ENCODE measurements at places on chromosomes 6 and 20.

- DNase-seq: peak; percentile 43
Observed at GRCh38 chr6:151370509-151371078, 20.8 kb downstream of the ZBTB2 start.

- no peak for DNase-seq
Observed at GRCh38 chr6:166834049-166834448, 122.3 kb downstream of the RNASET2 start.

DNA sequence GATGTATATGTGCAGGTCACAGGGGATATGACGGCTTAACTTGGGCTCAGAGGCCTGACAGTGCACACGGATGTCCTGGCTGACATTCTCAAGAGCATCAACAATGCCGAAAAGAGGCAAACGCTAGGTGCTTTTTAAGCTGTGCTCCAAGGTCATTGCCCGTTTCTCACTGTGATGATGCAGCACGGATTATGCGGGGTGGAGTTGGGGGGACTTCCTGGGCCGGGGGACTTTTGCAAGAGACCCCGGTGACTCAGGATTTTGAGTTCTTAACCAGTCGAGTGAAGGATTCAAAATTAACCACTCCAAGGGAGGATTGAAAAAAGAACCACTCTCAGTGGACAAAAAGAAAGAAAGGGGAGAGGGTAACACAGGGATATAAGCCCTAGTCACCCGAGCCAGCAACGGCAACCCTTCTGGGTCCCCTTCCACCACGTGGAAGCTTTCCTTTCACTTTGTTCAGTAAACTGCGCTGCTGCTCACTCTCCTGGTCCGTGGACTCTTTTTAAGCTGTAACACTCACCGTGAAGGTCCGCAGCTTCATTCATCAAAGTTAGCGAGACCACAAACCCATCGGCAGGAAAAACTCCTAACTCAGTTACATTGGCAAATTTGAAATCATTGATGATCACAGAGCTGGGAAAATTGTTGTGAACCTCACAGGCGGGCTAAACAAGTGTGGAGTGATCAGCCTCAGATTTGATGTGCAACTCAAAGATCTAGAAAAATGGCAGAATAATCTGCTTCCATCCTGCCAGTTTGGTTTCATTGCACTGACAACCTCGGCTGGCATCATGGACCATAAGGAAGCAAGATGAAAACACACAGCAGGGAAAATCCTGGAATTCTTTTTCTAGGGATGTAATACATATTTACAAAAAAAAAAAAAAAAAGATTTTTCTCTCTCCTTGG lies 199.3 kb downstream of the ARID1B start:
- DNase-seq: no peak

- no peak for DNase-seq
Observed at GRCh38 chr6:136160250-136160649, 89.9 kb downstream of the MTFR2 start.

GRCh38 chr20:51404297-51405060 lies 138.0 kb downstream of the NFATC2 start:
- DNase-seq: peak; percentile 44

GRCh38 chr6:154506991-154507898 lies 3.2 kb downstream of the CNKSR3 start:
- DNase-seq: no peak

DNA sequence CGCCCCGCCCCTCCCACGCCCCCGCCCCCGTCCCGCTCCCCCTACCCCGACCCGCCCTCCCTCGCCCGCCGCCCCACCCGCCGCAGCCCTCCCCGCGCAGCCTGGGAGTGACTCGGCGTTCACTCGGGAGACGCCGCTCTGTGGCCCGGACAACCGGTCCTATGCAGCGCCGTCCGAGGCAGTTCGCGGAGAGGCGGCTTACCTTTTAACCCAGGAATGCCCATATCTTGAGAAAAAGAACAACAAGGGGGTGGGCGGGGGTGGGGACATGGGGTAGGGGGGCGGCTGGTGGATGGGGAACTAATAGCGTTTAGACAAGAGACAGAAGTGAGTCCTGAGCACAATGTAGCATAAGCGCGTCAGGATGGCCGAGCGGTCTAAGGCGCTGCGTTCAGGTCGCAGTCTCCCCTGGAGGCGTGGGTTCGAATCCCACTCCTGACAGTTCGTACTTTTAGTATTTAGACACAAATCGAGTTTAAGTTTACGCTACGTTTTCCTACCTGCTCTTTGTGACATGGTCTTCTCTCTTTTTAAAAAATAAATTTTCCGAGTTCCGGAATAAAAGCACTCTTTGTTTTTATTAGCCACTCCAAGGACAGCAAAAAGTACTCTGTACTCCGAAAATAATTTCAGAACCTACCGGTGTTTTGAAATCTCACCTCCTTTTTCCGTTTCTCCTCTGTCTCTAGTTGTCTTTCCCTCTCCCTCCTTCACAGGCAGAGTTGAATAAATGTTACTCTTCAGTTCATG lies 17.1 kb upstream of the HMGN4 start:
- DNase-seq: peak; percentile 87

DNA sequence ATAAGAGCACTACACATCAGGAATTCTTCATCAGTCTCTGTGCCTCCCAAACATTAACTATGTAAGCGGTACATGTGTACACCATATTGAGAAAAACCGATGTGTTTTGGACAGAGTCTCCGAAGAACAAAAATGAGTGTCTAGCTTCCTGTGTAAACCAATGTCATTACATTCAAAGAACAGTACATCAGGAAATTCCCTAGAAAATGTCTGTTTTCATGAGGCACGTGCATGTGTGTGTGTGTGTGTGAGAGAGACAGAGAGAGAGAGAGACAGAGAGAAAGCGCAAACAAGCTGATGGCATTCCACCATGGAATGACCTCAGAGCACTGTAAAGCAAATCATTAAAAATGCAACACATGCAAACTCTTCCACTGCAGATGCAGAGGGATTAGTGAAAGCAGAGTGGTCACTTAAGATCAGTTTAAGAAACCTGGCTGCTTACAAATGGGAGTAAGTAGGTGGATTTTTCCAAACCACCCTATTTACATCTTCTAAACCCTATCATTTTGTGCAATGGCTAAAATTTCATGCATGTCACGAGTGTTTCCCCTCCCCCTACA lies 133.9 kb downstream of the HIVEP2 start:
- no peak for DNase-seq

DNA sequence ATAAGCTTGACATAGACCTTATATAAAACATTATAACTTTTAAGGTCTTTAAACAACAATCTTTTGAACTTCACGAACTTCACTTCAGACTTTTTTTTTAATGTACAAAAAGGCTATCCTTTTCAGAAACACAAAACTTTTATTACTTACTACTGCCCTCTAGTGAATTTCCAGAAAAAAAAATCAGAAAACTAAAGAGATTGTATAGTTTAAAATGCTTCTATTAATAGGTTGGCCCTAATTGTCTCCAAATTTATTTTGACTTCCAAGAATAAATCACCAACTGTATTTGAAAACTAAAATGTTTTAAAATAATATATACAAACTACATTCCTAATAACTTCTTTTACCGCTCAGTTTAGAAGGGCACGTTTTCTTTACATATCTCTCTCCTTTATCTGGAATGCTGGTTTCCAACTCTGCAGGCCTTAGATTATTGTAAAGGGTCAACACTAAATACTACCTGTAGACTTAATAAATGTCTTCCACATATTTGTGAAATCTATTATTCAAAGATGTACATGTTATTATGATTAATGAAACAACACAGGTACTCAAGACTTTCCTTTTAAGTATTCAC lies 66.8 kb downstream of the LMBRD1 start:
- DNase-seq: peak; percentile 21

DNA sequence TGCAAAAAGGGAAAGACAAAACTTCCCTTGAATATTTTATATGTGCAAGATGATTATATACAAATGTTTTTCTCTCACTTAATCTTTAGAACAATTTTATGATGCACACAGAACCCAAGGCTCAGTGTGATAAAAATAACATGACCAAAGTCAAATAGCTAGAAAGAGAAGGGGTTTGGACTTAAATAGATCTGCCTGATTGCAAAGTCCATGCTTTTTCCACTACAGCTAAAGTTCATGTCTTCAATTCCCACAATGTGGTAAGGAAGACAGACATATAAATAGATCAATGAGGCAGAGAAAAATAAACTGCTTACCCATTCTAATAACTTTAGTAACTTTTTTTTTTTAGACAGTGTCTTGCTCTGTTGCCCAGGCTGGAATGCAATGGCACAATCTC lies 143.8 kb downstream of the CDK19 start:
- DNase-seq: no peak

- DNase-seq: no peak
Observed at GRCh38 chr6:132072831-132073230, 121.7 kb upstream of the CCN2 start.

DNA sequence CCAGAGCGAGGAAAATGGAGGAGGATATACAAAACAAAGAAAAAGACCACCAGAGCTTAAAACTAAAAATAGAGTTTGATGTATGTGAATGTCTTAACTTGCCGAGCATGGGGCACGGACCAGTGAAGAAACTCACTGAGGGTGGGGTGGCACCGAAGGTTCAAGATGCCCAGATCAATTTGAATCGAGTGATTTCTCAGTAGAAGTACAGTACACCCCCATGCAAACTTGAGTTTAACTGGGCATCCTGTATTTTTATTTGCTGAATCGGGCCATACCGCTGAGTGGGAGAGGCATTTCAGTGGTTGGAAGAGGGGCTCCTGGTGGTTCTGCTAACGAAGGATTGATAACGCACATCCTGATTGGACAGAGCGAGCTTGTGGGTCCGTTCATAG lies 81.7 kb downstream of the ANKRD60 start:
- no peak for DNase-seq

GRCh38 chr20:33095249-33095648 lies 15.8 kb downstream of the BPIFB4 start:
- DNase-seq: no peak

- peak; percentile 64 for DNase-seq
Observed at GRCh38 chr6:17583811-17584210, 16.3 kb upstream of the FAM8A1 start.

DNA sequence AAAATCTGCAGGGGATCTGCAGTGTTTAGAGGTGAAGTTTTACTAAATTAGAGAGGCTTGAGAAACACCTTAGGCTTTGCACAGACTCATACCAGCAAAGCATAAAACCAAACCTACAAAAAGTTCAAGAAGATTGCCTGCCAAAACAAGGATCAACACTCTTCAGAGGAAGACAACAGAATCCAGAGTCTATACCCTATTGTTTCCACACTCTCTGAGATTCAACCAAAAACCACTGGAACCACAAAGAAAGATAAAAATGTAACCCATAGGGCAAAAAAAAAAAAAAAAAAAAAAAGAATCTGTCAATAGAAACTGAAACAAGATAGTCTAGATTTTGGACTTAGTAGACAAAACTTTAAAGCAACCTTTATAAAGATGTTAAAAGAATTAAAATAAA lies 102.7 kb downstream of the ANKRD60 start:
- no peak for DNase-seq

DNA sequence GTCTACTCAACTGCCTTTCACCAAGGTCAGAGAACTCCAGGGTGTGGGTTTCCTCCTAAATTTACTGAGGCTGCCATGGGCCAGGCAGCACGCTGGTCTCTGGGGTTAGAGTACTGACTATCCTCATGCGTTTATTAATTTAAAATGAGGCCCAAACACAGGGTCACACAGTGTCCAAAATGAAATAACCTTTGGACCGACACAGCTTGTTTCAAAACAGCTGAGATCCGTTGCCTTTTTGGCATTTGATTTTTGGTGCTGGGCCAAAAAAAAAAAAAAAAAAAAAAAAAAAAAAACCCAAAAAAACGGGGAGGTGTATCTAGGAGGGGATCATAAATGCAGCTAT lies 14.6 kb upstream of the TOX2 start:
- DNase-seq: no peak

GRCh38 chr6:24936641-24937317 lies 1.0 kb upstream of the RIPOR2 start:
- peak; percentile 12 for DNase-seq

All from fibroblast of pulmonary artery (primary cell).